ENCODE measurements at places on chromosomes 5 and 9. TPM values are rescaled to one million over a fixed set of nuclear protein-coding genes. Genes with fewer than 3 reads are reported as not detected.

DRD1 gene
- not detected for total RNA-seq

NR4A3 gene
- total RNA-seq, result 3.6 TPM

GRCh38 chr9:29945012-29945411 lies 2371.7 kb upstream of the C9orf72 start:
- DNase-seq, result no peak

PCDHGA3 gene
- total RNA-seq, result not detected

- no peak for DNase-seq
Observed at GRCh38 chr9:87337335-87338087, 160.2 kb upstream of the DAPK1 start.

- DNase-seq, result no peak
Observed at GRCh38 chr5:6402939-6403338, 24.6 kb upstream of the MED10 start.

All from activated CD8-positive, alpha-beta memory T cell treated with anti-CD3 and anti-CD28 coated beads, Interleukin-2, amount 10 ng/mL, durations not matched to agents 7 days and 5 days (primary cell).